CD8-positive, alpha-beta memory T cell (primary cell): ENCODE measurements at places on chromosomes 11 and 22. TPM values are rescaled to one million over a fixed set of nuclear protein-coding genes. Genes with fewer than 3 reads are reported as not detected.

Gene ANAPC15
- total RNA-seq = 66.2 TPM

- H3K27ac ChIP-seq = peak overlapping the region; percentile 71
- DNase-seq = peak; percentile 38
- H3K27me3 ChIP-seq = no peaks in the 10 kb centered on the region
- peak overlapping the region; percentile 63 for H3K4me3 ChIP-seq
- H3K4me1 ChIP-seq = peaks cover 31% of the 10 kb centered on the region
Observed at GRCh38 chr11:2892215-2892966, 6.8 kb upstream of the CDKN1C start.

DNA sequence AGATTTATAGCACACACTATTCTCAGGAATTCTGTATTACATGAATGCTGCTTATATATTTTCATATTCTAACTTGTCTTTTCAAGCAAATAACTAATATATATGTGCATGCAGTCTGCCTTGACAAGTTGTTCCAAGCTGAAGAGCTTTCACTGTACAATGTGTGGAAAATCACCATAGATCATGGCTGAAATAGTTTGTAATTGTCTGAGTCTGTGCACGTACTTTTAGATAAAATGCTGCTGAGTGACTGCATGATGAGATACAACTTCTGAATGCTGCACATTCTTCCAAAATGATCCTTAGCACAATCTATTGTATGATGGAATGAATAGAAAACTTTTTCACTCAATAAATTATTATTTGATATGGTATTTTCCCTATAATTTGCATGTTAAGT is 58.9 kb downstream of the SLC5A12 start:
- no peaks in the 10 kb centered on the region for H3K36me3 ChIP-seq
- no peak overlapping the region for H3K4me3 ChIP-seq
- no peaks in the 10 kb centered on the region for H3K27me3 ChIP-seq
- no peak overlapping the region for H3K27ac ChIP-seq

Gene ISX
- not detected for total RNA-seq

Gene WBP2NL
- 0.82 TPM for total RNA-seq

Gene ANGPTL5
- not detected for total RNA-seq

DNA sequence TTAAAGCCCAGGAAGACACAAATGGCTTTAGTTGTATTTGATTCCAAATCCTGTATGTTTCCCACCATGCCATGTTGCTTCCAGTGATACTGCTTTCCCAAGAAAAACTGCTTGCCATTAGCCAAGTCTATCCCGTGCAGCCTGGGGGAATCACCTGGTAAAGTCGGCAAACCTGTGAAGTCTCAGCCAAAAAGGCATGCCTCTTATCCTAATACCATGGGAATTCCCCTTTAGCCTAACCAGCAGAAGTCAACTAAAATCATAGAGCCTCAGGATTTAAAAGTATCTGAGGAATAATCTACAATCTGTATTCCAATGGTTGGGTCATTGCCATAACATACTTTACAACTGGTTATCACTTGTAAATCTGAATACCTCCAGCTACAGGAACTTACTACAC is 869.4 kb downstream of the DLG2 start:
- no peaks in the 10 kb centered on the region for H3K36me3 ChIP-seq
- H3K4me3 ChIP-seq = no peak overlapping the region
- no peaks in the 10 kb centered on the region for H3K27me3 ChIP-seq
- DNase-seq = no peak
- H3K4me1 ChIP-seq = no peaks in the 10 kb centered on the region

DNA sequence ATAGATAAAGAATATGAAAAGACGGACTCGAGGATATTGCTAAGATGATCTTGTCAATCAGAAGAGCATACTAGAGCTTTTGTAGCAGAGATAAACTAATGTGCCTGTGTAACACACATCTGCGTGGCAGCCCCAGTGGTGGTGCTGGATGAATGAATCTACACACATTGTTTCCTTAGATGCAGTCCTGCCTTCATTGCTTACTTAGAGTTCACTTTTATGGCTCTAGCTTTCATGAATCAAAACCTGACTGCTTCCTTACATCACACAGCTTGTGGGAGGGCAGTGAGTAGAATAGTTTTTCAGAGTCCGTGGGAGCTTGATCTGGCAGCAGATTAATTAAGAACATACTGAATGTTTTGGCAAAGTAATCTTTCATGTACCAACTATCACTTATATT is 83.7 kb downstream of the EXT2 start:
- DNase-seq = no peak
- H3K36me3 ChIP-seq = no peaks in the 10 kb centered on the region
- no peak overlapping the region for H3K27ac ChIP-seq
- H3K4me3 ChIP-seq = no peak overlapping the region

DNA sequence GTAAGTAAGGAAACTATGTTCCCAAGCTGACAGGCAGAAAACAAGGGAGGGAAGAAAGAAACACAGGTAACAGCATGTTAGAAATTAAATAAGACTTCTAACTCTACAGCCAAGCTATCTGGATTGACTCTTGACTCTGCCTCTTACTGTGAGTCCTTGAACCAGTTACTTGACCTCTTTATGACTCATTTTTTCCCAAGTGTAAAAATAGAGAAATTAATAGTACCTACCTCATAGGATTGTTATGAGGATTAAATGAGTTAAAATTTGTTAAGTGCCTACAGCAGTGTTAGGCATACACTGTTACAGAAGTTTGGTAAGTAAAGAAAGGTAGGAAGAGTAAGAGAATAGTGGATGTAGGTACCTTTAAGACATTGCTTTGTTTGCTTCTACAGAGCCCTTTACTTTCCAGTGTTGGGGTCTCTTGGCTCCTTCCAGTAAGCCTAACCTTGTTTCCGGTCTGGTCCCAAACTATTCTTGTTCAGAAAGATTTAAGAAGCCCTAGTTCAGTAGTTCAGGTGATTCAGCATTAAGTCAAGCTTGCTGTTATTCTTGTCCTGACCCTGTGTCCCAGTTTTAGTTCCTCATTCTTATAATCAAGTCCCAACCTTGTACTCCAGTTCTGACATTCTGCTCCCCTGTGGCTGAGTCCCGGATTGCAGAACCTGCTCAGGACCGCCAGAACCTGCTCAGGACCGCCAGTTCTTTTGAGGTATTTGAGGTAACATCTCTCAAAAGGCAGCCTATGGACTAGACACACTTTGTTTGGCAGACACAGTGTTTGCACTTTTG is 963.4 kb upstream of the CCDC90B start:
- H3K27ac ChIP-seq = no peak overlapping the region
- DNase-seq = no peak
- no peak overlapping the region for H3K4me3 ChIP-seq
- H3K27me3 ChIP-seq = no peaks in the 10 kb centered on the region
- no peaks in the 10 kb centered on the region for H3K4me1 ChIP-seq

Gene LRRC32
- total RNA-seq = 1.5 TPM

- no peaks in the 10 kb centered on the region for H3K36me3 ChIP-seq
- no peaks in the 10 kb centered on the region for H3K27me3 ChIP-seq
- no peaks in the 10 kb centered on the region for H3K4me1 ChIP-seq
Observed at GRCh38 chr11:77654770-77655434, 17.3 kb upstream of the CLNS1A start.

DNA sequence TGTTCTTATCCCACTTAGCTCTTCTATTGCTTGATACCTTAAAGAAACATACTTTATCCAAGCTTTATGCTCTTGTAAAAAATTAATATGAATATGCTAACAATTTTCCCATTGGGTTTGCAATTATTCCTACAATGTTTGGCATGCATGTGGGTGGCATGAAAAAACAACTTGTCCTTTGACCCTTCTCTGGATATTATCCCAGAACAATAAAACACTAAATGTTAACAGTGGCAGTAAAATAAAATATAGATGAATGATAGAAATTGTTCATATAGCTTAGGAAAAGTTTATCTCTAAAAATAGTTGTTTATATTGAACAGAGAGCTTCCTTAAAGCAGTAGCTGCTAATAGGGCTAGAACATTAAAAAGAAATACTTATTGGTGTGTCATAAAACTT is 860.5 kb upstream of the LRRC4C start:
- DNase-seq = no peak
- H3K4me1 ChIP-seq = no peaks in the 10 kb centered on the region
- H3K36me3 ChIP-seq = no peaks in the 10 kb centered on the region

Gene DGAT2
- total RNA-seq = 5.6 TPM

Gene MUC2
- total RNA-seq = not detected

GRCh38 chr11:105388006-105388405 is 221.9 kb upstream of the GRIA4 start:
- no peak overlapping the region for H3K4me3 ChIP-seq
- DNase-seq = no peak
- no peaks in the 10 kb centered on the region for H3K27me3 ChIP-seq
- no peaks in the 10 kb centered on the region for H3K4me1 ChIP-seq

Gene RAB38
- total RNA-seq = 3.1 TPM

Gene GSTT2B
- total RNA-seq = not detected

- peaks cover 29% of the 10 kb centered on the region for H3K36me3 ChIP-seq
- no peak overlapping the region for H3K4me3 ChIP-seq
- no peaks in the 10 kb centered on the region for H3K27me3 ChIP-seq
- no peak overlapping the region for H3K27ac ChIP-seq
- DNase-seq = no peak
- peaks cover 12% of the 10 kb centered on the region for H3K4me1 ChIP-seq
Observed at GRCh38 chr11:66224226-66224855, 44.1 kb upstream of the RAB1B start.

GRCh38 chr11:41306431-41306830 is 153.0 kb downstream of the LRRC4C start:
- H3K4me3 ChIP-seq = no peak overlapping the region
- no peak for DNase-seq
- no peak overlapping the region for H3K27ac ChIP-seq
- no peaks in the 10 kb centered on the region for H3K36me3 ChIP-seq

DNA sequence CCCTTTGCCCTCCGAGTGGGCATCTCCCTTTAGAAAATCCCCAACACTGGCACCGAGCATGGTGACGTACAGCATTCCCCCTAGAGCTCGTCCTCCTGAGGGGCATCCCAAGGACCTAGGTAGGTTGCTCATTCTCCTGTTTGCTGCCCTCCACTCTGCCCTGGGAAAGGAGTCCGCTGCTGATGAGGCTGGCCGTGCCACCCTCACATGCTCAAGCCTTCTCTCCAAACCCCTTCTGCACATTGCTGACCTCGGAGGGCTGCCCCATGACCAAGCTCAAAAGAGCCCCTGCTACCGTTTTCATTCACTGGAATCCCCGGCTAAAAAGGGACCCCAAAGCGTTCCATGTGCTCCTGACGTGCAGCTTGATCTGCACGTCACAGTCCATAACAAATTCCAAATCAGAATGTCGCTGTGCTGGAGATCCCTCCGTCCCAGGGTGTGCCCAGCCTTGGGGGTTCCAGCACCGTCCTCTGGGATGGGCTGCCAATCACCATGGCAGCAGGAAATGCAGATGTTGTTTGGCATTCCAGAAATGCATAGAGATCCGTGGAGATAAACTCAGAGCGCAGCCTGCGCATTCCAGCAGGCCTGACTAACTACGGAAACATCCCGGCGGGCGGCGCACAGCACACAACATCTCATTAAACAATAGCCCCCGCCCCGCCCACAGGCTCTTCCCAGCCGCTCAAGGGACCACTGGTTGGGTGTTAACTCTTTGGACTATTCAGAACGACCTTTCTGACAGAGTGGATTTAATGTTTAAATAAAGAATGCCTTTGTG is 26.3 kb upstream of the GNB1L start:
- no peaks in the 10 kb centered on the region for H3K36me3 ChIP-seq
- H3K4me3 ChIP-seq = no peak overlapping the region
- H3K27me3 ChIP-seq = no peaks in the 10 kb centered on the region
- H3K27ac ChIP-seq = no peak overlapping the region

Gene CUL5
- total RNA-seq = 41.8 TPM

GRCh38 chr11:61769169-61769920 is 16.9 kb downstream of the MYRF start:
- H3K4me3 ChIP-seq = no peak overlapping the region
- peaks cover 5% of the 10 kb centered on the region for H3K4me1 ChIP-seq
- H3K27ac ChIP-seq = no peak overlapping the region
- DNase-seq = no peak
- no peaks in the 10 kb centered on the region for H3K27me3 ChIP-seq

DNA sequence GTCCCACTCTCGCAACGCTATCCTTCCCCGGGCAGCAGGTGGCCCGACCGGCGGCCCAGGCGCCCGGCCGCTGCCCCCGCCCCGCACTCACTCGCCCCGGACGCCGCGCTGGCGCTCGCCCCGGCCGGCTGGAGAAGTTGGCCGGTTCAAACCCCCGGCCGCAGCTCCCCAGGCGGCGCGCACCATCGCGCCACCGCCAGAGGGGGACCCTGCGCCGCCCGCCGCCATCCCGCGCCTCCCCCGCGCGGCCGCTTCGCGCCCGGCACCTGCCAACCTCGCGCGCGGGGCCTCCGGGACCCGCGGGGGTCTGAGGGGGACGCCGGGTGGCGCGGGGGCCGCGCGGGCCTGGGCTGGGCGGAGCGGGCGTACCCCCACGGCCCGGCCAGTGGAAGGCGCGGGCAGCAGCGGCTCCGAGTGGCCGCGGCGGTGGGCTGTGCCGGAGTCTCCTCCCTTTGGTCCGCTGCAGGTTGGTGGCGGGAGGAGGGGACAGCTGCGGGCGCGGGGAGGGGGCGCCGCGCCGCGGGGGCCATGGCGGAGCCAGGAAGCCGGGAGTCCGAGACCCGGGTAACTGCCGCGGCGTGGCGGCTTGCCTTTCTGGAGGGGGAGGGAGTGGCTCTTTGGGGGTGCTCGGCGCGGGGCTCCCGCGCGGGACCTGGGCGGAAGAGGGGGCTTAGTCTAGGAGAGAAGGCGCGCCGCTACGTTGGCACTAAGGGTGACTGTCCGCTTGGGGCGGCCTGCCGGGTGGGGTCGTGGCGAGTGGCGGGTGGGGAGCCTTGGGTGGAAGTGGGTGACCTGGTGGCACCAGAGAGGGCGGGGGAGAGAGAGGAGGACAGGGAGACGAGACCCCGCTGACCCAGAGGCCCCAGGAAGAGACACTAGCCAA is at the start of the genes MPST and TST:
TSS of gene MPST (plus strand) at position 434 of the 883 bp plus-strand sequence. CDS start at position 529, 95 bp downstream.
TSS of gene TST (minus strand) at position 139 of the 883 bp plus-strand sequence. CDS start 715 bp downstream, outside the sequence.
- peak within 1 kb of the TSS; percentile 56 for H3K4me3 ChIP-seq
- no peaks in the 10 kb centered on the region for H3K27me3 ChIP-seq
- peak within 1 kb of the TSS; percentile 51 for H3K27ac ChIP-seq
- peaks cover 6% of the 10 kb centered on the region for H3K4me1 ChIP-seq

DNA sequence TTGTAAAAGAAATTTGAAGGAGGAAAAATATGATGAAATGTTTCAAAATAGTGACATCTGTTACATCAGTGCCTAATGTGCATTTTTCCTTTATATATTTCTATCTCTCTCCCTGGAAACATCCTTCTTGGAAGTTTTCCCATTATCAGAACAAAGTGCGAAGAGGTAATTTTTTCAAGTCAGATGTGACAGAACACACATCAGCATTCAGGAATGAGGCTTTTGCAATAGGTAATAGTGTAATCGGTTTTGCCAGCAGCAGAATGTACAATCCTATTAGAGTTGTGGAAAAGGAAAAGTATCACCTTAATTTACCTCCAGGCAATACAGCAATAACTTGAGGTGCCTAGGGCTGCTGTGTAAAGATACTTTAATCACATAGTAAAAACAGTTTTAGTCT is 275.8 kb downstream of the FAT3 start:
- DNase-seq = no peak
- no peaks in the 10 kb centered on the region for H3K36me3 ChIP-seq
- no peaks in the 10 kb centered on the region for H3K27me3 ChIP-seq
- no peaks in the 10 kb centered on the region for H3K4me1 ChIP-seq

- H3K4me1 ChIP-seq = peaks cover 6% of the 10 kb centered on the region
- no peak for DNase-seq
- H3K4me3 ChIP-seq = no peak overlapping the region
- H3K27me3 ChIP-seq = no peaks in the 10 kb centered on the region
- no peaks in the 10 kb centered on the region for H3K36me3 ChIP-seq
- no peak overlapping the region for H3K27ac ChIP-seq
Observed at GRCh38 chr11:44625759-44626523, 60.5 kb downstream of the CD82 start.
